Activated CD4-positive, alpha-beta memory T cell treated with anti-CD3 and anti-CD28 coated beads for 36 hours (primary cell): ENCODE measurements at places on chromosomes 12 and 14. TPM values are rescaled to one million over a fixed set of nuclear protein-coding genes. Genes with fewer than 3 reads are reported as not detected.

CPNE6 gene
- not detected for total RNA-seq

PGF gene
- total RNA-seq, result not detected

DNA sequence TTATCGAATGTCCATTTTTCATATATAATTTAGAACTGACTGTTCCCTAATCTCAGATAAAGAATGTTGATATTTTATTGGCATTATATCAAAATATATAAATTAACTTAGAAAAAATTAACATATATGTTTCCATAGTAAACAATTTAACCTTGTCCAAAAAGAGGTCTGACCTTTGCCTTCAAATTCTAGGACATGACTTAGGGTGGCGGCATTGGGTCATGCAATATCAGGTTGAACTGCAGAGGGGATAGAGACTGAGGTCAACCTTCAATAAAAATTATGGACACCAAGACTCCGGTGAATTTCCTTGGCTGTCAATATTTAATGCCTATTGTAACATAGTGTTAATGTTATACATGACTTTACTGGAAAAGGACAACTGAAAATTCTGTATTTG is 199.8 kb downstream of the RPL10L start:
- no peaks in the 10 kb centered on the region for H3K36me3 ChIP-seq
- H3K27me3 ChIP-seq, result no peaks in the 10 kb centered on the region
- no peak overlapping the region for H3K4me3 ChIP-seq
- no peak overlapping the region for H3K27ac ChIP-seq
- DNase-seq, result no peak
- no peaks in the 10 kb centered on the region for H3K4me1 ChIP-seq

DNA sequence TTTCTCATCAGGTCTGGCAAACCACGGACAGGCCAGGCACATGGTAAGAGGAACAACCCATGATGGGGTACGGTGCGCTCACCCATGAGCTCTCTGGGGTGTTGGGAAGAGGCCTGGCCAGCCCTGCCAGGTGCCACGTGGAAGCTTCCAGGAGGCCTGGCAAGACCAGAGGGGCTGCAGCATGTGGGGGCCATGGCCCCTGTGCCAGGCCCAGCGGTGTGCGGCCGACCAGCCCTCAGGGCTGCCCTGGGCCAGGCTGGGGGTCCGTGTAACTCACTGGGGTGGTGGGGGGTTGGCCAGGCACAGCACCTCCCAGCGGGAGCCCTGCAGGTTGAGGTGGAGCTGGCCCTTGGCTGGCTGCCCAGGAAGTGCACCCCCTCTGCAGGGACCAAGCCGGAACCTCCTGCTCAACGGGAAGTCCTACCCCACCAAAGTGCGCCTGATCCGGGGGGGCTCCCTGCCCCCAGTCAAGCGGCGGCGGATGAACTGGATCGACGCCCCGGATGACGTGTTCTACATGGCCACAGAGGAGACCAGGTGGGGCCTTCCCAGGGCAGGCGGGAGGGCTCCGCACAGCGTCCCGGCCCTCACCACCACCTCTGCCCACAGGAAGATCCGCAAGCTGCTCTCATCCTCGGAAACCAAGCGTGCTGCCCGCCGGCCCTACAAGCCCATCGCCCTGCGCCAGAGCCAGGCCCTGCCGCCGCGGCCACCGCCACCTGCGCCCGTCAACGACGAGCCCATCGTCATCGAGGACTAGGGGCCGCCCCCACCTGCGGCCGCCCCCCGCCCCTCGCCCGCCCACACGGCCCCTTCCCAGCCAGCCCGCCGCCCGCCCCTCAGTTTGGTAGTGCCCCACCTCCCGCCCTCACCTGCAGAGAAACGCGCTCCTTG is 4.9 kb upstream of the CRIP2 start:
- H3K4me1 ChIP-seq, result no peaks in the 10 kb centered on the region
- H3K27ac ChIP-seq, result no peak overlapping the region
- H3K36me3 ChIP-seq, result peaks cover 1% of the 10 kb centered on the region
- H3K27me3 ChIP-seq, result no peaks in the 10 kb centered on the region

DNA sequence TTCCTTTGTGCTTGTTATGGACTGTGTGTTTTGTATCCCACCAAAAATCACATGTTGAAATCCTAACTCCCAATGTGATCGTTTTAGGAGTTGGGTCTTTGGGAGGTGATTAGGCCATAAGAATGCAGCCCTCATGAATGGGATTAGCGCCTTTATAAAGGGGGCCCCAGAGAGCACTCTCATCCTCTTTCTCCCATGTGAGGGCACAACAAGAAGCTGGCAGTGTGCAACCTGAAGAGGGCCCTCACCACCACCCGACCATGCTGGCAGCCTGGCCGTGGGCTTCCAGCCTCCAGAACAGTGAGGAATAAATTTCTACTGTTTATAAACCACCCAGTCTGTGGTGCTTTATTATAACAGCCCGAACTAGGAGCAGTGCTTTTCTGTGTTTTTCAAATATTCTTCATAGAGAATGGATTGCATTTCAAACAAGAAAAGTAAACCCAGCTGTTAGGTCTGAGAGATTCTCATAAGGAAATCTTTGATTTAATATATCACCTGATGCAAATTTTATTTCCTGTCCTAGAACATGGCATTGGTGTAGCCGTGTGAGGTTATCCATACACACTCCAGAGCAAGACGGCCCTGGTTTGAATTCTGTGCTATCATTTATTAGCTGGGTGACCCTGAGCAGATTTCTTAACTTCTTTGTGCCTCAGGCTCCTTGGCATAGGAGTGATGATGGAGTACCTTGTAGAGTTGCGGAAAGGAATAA is 27.8 kb downstream of the HSPB8 start:
- H3K36me3 ChIP-seq, result no peaks in the 10 kb centered on the region
- H3K4me3 ChIP-seq, result no peak overlapping the region
- H3K27ac ChIP-seq, result no peak overlapping the region
- H3K27me3 ChIP-seq, result peaks cover 2% of the 10 kb centered on the region
- no peaks in the 10 kb centered on the region for H3K4me1 ChIP-seq

GRCh38 chr12:26435069-26435404 is 239.7 kb downstream of the SSPN start:
- no peak for DNase-seq
- no peak overlapping the region for H3K27ac ChIP-seq
- H3K4me3 ChIP-seq, result no peak overlapping the region
- H3K36me3 ChIP-seq, result peaks cover 7% of the 10 kb centered on the region

- H3K36me3 ChIP-seq, result peaks cover 1% of the 10 kb centered on the region
- H3K4me1 ChIP-seq, result peaks cover 42% of the 10 kb centered on the region
- H3K4me3 ChIP-seq, result peak overlapping the region; percentile 85
- H3K27ac ChIP-seq, result peak overlapping the region; percentile 89
- no peaks in the 10 kb centered on the region for H3K27me3 ChIP-seq
Observed at GRCh38 chr12:27014859-27015729, 910 bp upstream of the TM7SF3 start.

GRCh38 chr14:62792578-62792977 is 252.7 kb downstream of the KCNH5 start:
- no peaks in the 10 kb centered on the region for H3K27me3 ChIP-seq
- H3K4me1 ChIP-seq, result no peaks in the 10 kb centered on the region
- no peaks in the 10 kb centered on the region for H3K36me3 ChIP-seq
- no peak overlapping the region for H3K27ac ChIP-seq

GRCh38 chr12:38389614-38390013 is 73.0 kb downstream of the ALG10B start:
- no peak overlapping the region for H3K27ac ChIP-seq
- H3K4me3 ChIP-seq, result no peak overlapping the region
- no peaks in the 10 kb centered on the region for H3K27me3 ChIP-seq

- H3K27me3 ChIP-seq, result no peaks in the 10 kb centered on the region
- no peak for DNase-seq
- H3K4me1 ChIP-seq, result no peaks in the 10 kb centered on the region
- H3K36me3 ChIP-seq, result no peaks in the 10 kb centered on the region
Observed at GRCh38 chr14:102117852-102118251, 21.8 kb upstream of the WDR20 start.

GRCh38 chr12:106600503-106600902 is 17.7 kb downstream of the RFX4 start:
- H3K4me3 ChIP-seq, result no peak overlapping the region
- H3K4me1 ChIP-seq, result no peaks in the 10 kb centered on the region
- no peaks in the 10 kb centered on the region for H3K36me3 ChIP-seq
- H3K27me3 ChIP-seq, result peaks cover 10% of the 10 kb centered on the region
- no peak overlapping the region for H3K27ac ChIP-seq

DNA sequence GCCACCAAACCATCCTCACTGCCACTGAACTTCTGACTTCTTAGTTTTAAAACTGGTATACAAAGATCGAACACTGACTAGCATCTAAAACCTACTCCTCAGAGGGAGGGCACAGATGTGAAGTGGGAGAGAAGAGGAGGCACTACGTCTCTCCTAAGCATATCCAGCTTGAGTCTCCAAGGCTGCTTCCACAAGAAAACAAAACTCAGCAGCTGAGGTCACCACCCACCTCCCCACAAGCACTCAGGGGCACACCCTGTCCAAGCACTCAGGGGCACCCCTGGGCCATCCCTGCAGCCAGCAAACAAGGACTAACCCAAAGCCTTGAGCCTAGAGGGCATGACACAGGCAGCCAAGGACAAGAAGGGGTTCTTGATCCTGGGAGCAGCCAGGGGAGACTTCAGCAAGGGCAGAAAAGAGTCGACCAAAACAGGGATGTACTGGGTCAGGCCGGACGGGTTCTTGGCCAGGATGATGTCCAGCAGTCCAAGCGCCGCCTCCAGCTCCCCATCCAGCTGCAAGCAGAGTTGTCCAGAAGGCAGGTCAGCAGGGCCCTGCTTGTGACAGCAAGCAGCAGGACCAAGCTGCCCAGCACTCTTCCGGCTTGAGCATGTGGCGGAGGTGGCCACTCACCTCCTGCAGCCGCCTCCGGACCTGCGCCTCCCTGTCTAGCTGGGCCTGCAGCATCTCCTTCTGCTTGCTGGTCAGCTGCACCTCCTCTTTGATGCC is 34.8 kb downstream of the GCN1 start:
- H3K36me3 ChIP-seq, result peaks cover 67% of the 10 kb centered on the region
- H3K27me3 ChIP-seq, result no peaks in the 10 kb centered on the region
- DNase-seq, result no peak
- peak overlapping the region; percentile 45 for H3K27ac ChIP-seq
- no peak overlapping the region for H3K4me3 ChIP-seq

DNA sequence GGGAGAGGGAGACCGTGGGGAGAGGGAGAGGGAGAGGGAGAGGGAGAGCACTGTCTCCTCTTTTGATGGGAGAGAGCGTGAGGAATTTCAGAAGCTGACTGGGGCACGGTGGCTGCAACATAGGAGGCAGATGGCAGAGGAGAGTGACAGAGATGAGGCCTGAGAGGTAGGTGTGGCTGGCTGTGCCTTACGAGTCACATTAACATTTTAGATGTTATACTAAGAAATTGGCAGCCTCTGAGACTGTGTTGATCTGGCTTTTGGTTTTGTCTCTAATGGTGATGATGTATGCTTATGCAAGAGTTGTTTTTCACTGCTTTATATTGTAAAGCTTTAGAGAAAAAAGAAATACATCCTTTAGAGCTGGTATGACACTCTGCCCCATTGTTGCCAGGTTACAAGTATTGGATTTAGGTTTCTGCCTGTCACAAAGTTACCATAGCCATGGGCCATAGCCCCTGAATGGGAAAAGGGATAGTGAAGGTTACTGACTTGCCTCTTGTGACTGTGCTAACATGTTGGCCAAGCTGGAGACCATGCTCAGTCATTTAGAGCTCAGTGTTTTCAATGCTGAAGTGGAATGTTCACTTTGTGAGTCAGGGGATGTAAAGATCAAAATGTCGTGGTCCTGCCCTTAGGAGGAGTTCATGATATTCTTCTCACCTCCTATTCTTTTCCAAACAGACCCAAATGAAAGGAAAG is 186.2 kb downstream of the SYNE2 start:
- H3K36me3 ChIP-seq, result peaks cover 28% of the 10 kb centered on the region
- H3K27ac ChIP-seq, result no peak overlapping the region
- DNase-seq, result no peak
- H3K27me3 ChIP-seq, result no peaks in the 10 kb centered on the region
- H3K4me3 ChIP-seq, result no peak overlapping the region
- peaks cover 2% of the 10 kb centered on the region for H3K4me1 ChIP-seq

GRCh38 chr12:95224202-95225170 is 6.9 kb downstream of the VEZT start:
- H3K36me3 ChIP-seq, result peaks cover 6% of the 10 kb centered on the region
- H3K4me1 ChIP-seq, result peaks cover 41% of the 10 kb centered on the region
- H3K27ac ChIP-seq, result peak overlapping the region; percentile 48
- no peak overlapping the region for H3K4me3 ChIP-seq

GRCh38 chr14:105180592-105181548 is at the start of gene NUDT14:
Gene NUDT14 (minus strand): TSS chr14:105181312. CDS start chr14:105181209, 103 bp downstream.
- no peak within 1 kb of the TSS for H3K27ac ChIP-seq
- peaks cover 11% of the 10 kb centered on the region for H3K4me1 ChIP-seq
- peak; percentile 91 for DNase-seq
- no peaks in the 10 kb centered on the region for H3K27me3 ChIP-seq
- H3K36me3 ChIP-seq, result no peaks in the 10 kb centered on the region

DNA sequence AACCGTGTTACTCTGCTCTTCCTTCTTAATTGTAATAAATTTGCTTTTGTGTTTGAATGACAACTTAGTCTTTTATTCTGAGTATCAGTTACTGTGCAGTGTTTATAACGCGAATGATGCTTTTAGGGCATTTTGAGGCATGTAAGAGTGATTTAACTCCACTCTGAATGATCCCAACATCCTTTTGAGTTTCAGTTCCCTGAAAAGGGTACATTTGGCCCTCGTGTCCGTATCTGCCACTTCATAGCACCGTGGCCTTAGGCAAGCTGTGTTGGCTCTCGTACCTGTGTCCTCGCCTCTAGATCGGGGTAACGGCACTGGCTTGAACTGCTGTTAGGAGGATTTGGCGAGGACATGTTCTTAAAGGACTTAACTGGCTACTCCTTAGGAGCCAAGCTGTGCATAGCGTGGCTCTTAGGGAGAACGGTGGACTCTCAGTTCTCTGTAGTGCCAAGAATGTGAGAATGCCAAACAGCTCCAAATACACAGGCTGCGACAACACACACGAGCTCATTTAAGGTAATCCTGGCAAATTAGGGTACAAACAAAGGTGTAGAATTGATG is 92.0 kb downstream of the PPP2R5C start:
- peak overlapping the region; percentile 77 for H3K27ac ChIP-seq
- no peaks in the 10 kb centered on the region for H3K27me3 ChIP-seq
- peaks cover 89% of the 10 kb centered on the region for H3K4me1 ChIP-seq

DNA sequence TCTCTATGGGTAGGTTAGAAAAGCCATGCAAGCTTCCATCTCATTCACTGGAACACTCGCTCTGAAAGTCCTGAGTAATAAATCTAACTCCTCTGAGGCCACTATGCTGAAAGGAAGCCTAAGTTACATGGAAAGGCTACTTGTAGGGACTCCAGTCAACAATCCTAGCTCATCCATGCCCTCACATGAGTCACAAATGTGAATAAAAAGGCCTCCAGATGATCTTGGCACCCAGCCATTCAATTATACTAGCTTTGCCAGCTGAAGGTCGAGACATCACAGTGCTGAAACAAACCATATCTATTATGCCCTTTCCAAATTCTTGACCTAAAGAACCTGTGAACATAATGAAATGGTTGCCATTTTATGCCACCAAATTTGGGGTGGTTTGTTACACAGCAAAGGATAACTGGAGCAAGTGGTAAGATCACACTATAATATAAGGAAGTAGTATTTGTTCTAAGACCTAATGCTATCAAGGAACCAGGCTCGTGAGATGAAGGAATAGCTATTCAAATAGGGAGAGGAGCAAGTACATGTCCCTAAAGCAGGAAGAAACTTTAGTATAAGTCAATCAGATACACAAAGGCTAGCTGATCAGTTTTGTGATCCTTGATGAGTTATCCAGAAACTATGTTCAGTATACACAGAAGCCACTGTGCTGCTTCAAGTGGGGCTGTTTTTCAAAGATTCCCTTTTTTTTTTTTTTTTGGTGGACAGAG is 142.1 kb downstream of the MED13L start:
- no peaks in the 10 kb centered on the region for H3K36me3 ChIP-seq
- no peak overlapping the region for H3K4me3 ChIP-seq
- H3K4me1 ChIP-seq, result peaks cover 74% of the 10 kb centered on the region
